NCI-H1436 treated with DMSO at 0.1 percent for 48 hours (cell line): ENCODE measurements at places on chromosomes 16 and 17.

DNA sequence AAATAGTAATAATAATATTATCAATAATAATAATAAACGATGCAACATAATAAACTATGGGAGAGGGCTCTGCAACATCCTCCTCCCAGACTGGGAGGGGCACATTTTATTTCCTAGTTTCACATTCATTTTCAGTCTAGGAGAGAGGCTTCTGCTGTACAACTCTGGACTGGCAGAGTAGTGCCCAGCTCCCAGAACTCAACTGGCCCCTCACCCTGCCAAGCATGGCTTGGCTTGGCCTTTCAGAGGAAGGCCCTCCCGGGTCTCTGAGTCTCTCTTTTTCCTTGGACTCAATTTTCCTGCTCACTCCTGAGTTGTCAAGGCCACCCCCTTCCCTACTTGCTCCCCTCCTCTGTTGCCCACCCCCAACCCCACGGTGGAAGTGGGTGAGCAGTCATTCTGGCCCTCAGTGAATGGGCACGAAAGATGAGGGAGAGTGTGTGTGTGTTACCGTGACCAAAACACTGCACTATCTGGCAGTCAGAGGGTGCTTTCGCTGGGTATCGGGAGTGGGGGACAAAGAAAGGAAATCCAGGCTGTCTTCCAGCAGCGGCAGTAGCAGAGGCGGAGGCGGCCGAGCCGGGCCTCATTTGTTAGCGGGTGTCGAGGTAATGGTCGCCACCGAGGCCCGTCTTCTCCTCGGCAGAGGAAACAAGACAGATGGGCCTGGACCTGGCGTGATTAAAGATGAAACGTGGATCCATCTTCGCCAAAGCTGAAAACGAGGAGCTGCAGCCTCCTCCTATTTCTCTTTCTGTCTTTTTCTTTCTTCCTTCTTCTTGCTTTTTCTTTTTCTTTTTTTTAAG lies 2.3 kb downstream of the HOXB4 start:
- no peak for DNase-seq

- DNase-seq, result no peak
Observed at GRCh38 chr17:65103896-65104295, 33.3 kb upstream of the RGS9 start.

- no peak for DNase-seq
Observed at GRCh38 chr17:2521257-2521656, 9.6 kb upstream of the METTL16 start.

- DNase-seq, result no peak
Observed at GRCh38 chr17:33099252-33099651, 107.6 kb downstream of the SPACA3 start.

DNA sequence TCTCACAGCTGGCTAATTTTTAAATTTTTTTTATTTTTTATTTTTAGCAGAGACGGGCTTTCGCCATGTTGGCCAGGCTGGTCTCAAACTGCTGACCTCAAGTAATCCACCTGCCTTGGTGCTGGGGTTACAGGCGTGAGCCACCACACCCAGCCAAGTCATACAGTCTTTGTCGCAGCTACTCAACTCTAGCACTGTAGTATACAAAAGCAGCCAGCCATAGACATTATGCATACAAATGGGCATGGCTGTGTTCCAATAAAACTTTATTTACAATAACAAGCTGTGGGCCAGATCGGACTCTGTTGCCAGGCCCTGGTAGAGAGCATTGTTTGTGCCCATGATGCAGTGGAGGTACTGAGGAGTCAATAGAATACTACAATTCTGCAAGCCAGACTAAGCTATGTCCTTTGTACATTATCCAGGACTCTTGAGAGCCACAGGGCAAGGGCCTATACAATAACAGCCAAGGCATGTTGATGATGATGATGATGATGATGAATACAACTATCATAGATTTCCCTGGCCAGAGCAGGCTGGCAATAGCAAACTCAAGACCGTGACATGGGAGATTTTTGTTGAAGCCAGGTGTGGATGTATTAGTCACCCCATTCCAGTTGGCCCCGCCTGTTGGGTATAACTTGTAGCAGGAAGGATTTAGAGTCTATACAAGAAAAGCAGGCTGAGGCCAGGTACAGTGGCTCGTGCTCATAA lies 101.8 kb downstream of the MYH11 start:
- no peak for DNase-seq

DNA sequence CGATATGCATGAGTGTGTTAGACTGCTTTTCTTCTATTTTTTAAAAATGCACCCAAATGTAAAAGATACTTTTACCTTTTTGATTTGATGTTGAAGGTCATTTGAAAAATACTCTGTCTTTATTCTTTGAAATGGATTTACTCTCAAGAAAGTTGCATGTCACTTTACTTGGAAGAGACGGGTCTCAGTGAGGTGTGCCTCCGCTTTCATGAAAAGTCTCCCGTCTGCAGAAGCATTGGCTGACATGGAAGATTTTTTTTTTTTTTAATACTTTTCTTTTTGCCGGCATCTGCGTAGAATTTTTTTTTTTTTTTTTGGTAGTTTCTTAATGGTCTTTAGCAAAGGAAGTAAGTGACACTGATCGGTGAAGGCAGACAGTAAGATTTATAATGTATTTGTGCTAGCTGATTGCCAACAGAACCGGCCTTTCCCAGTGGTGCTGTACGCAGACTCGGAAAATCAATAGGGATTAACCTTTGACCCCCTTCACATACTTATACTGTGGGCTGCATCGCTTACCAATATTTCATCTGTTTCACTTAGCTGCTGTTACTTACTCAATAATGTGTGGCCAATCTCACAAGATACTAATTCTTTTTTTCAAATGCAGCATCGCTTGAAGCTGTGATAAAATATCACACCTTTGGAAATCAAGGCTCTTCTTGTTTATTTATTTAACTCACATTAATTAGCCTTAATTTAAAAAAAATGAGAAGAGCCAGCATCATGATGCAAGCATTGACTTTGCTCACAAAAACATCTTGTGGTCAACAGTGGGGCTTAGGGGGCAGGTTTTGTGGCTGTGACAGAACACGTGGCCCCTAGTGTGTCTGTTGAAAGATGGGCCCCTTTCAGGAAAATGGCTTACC lies 383.9 kb downstream of the WWOX start:
- no peak for DNase-seq

DNA sequence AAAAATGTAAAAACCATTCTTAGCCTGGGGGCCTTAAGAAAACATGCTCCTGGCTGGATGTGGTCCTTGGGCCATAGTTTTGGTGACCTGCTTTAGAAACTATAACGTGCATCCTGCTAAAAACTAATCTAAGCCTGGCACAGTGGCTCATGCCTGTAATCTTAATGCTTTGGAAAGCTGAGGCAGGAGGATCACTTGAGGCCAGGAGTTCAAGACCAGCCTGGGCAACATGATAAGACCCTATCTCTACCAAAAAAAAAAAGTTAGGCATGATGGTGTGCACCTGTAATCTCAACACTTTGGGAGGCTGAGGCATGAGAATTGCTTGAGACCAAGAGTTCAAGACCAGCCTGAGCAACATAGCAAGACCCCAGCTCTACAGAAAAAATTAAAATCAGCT lies 183.8 kb upstream of the CHMP6 start:
- no peak for DNase-seq

DNA sequence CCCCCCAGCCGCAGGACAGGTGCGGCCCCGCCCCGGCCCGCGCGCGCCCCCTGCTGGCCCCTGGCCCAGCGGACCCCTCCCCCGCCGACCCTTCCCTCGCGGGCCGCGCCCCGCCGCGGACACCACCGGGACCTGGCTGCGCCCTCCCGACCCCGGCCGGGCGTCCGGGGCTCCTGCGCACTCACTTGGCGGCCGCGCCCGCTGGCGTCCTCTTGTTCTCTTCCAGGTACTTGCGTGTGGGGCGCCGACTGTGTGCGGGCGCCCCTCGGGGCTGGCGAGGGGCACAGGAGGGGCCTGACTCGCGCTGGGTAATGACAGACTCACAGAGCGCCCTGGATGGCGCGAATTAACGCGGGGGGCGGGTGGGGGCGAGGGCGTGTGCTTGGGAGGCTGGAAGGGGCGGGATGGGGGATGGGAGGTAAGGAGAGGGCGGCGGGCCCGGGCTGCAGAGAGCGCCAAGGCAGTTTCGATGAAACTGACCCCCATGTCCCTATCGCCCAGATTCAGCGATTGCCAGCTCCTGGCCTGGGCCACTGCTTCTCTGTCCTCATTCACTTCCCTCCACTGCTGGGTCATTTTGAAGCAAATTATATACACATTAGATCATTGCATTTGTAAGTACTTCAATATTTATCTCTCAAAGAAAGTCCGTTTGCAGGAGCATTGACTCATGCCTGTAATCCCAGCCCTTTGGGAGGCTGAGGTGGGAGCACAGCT lies 445 bp upstream of the DBNDD1 start:
- DNase-seq, result no peak

DNA sequence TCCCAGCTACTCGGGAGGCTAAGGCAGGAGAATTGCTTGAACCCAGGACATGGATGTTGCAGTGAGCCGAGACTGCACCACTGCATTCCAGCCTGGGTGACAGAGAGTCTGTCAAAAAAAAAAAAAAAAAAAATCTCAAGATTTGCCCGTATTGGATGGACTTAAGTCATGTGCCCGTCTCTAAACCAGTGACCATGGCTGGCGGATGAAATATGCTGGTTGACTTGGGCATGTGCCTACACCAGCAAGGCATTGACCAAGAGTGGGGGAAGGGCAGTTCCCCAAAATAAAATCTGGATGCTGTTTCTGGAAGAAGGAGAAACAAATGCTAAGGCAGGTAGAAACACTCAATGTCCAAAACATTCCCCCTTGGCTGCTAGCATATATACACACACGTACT lies 21.5 kb upstream of the COL1A1 start:
- no peak for DNase-seq

- DNase-seq, result no peak
Observed at GRCh38 chr16:23216658-23217246, 34.2 kb downstream of the SCNN1G start.

- no peak for DNase-seq
Observed at GRCh38 chr17:68357886-68358285, 66.6 kb downstream of the ARSG start.

DNA sequence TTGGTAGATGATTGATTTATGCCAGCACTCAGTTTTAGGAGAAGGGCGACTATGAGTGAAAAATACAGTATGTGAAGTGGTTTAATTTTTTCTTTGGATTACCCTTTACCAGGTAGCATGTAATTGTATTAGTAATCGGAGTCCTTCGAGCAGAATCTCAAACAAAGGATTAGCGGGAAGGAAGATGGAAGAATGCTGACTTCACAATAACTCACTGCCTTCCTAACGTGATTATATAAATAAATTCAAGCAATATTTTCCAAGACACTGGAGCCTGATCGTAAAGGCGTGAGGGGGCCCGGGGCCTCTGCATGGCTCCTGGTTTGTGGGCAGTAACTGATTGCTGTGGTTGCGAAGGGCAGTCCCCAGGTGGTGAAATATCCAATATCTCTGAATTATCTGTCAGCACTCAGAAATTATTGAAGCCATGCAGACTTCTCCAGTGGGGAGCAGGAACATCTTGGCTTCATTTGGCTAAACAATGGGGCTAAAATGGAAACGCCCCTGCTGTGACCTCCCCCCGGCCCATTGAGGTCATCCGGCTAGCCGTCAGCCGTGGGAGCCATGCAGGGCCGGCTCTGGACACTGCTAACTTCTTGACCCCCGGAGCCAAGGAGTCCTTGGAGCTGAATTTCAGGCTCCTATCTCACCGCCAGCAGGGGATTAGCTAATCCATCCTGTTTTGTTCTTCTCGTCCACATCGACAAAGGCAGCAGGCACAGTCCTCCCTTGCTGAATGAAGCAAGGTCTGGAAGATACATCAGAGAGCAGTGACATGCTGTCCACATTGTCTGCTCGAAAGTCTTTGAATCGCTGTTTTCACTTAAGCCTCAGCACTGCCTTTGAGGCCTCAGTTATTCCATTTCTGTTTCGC lies 295.9 kb upstream of the N4BP1 start:
- no peak for DNase-seq

DNA sequence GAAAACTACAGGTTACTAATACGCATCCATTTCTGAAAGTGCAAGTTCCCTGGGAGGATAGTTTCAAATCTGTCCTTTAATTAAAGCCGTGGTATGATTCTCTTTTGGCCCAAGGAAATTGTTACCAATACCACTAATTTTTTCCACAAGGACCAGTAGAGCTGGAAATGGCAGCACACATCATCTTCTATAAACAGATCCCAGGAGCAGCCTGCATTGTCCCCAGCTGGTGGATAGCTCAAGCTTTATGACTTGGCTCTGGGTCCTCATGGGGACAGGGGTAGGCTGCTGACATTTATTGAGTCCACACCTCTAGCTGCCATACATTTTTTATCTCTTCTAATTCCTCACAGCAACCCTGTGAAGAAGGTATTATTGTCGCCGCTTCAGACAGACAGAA lies 35.8 kb upstream of the BHLHA9 start:
- no peak for DNase-seq

- no peak for DNase-seq
Observed at GRCh38 chr16:1691276-1691675, 13.2 kb downstream of the JPT2 start.

GRCh38 chr17:64177311-64178010 lies 47.5 kb upstream of the ERN1 start:
- no peak for DNase-seq

GRCh38 chr16:1441391-1441829 lies 2.9 kb downstream of the CCDC154 start:
- no peak for DNase-seq

DNA sequence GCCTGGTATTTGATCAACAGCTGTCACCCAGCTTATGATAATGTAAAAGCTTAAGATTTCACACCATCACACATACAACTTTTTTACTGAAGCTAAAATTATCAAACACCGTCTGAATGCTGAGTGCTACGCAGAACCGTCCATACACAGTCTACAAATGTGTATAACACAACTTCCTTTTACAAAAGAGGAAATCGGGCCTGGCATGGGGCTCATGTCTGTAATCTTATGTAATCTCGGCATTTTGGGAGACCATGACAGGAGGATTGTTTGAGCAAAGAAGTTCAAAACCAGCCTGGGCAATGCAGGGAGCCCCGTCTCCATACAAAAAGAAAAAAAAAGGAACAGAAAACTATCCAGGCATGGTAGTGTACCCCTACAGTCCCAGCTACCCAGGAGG lies 19.6 kb upstream of the QRICH2 start:
- DNase-seq, result no peak

DNA sequence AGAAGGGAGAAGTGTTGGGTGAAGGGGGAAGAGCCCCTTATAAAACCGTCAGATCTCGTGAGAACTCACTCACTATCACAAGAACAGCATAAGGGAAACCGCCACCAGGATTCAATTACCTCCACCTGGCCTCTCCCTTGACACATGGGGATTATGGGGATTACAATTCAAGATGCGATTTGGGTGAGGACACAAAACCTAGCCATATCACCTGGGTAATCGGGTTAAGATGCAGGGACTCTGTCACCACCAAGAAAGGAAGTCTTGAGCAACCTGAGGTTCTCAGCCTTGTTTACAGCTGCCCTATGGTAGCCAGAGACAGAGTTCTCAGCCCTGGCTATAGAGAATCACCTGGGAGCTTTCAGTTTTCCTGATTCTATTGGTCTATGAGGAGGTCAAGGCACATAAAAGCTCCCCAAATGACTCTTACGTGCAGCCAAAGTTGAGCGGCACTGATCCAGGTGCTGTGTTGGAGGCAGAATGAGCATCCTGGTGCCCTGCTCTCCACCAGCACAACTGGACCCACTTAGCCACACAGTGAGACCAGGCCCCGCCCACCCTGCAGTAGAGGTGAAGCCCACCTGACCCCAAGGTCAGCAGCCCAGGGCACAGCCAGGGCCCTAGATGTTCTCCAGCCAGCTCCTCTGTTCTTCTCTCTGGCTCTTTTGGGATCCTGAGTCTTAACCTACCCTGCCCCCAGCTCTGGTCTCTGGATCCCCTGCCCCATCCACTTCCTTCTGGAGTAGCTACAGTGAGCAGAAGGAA lies 138.5 kb upstream of the CDH5 start:
- no peak for DNase-seq
